ENCODE measurements at places on chromosomes 7 and 10.

GRCh38 chr7:40306596-40306995 is 171.8 kb downstream of the SUGCT start:
- DNase-seq = no peak

GRCh38 chr7:119713606-119714005 is 559.4 kb upstream of the KCND2 start:
- no peak for DNase-seq

GRCh38 chr10:46248651-46249146 is 38.1 kb upstream of the ANTXRL start:
- peak; percentile 59 for DNase-seq

- DNase-seq = no peak
These were observed 214.0 kb downstream of the MDFIC start for GRCh38 chr7:115135769-115136410.

GRCh38 chr7:27082171-27082570 is 13.6 kb downstream of the HOXA1 start:
- DNase-seq = no peak

- DNase-seq = no peak
These were observed 150.6 kb upstream of the FAM13C start for GRCh38 chr10:59512951-59513350.

GRCh38 chr10:118167056-118167700 is 120.4 kb upstream of the RAB11FIP2 start:
- DNase-seq = no peak

DNA sequence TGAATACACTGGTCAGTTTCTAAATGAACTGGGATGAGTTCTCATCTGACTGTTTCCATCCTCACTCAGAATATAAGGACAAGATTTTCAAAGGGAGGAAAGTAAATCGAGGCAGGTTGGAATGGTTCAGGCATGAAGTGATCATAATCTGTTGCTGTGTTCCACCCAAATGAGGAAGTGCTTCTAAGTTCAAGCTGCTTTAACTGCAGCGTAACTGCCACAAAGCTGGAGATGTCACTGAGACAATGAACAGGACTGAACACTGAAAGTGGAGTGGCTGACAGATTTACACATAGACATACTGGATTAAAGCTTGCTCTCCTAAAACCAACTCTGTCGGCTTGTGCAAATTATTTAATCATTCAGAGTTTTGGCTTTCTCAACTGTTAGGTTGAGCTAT is 66.6 kb downstream of the GPR37 start:
- DNase-seq = no peak

DNA sequence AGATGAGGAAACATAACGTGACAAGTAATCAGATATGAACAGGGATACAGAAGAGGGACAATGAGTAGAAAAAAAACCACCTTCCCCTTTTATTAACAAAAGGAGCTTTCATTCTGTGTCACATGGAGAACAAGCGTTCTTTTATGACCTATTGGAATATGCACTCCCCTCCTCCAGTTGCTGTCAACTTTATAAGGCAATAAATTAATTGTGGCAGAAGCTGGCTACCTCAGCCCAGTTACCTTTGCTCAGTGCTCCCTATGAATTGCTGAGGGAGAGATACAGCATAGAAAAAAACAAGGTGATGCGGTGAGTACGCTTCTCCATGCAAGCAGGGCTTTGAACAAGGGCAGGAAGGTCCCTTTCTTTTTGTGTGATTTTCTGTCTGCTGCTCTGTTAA is at the start of gene MGAM2:
TSS of gene MGAM2 (plus strand) at position 220 of the 400 bp plus-strand sequence. CDS start 5,156 bp downstream, outside the sequence.
- no peak for DNase-seq

Data from coronary artery (tissue), 2 donors.